HCEC 1CT (cell line): ENCODE measurements at places on chromosomes 11 and 22.

GRCh38 chr22:31055635-31056159, 25.4 kb upstream of the SMTN start:
- DNase-seq, result peak; percentile 97

GRCh38 chr22:22748297-22748743, 103.9 kb downstream of the GGTLC2 start:
- DNase-seq, result peak; percentile 42

DNA sequence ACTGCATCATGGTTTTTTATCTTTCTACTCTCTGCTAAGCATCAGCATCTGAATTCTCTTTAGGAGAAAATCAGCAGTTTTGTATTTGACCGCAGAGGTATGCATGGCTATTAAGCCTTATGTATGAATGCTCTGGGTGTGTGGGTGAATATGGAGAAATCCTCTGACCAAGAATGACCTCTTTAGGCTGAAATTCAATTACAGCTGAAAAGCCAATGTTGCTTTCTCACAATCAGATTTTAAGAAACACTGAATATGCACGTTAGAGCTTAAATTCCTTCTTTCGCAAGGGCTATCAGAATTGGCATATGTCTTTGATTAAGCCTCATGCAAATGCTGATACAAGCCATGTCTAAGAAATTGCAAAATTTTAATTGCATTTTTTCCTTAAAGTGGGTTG, 43.2 kb downstream of the ARHGAP42 start:
- no peak for DNase-seq

DNA sequence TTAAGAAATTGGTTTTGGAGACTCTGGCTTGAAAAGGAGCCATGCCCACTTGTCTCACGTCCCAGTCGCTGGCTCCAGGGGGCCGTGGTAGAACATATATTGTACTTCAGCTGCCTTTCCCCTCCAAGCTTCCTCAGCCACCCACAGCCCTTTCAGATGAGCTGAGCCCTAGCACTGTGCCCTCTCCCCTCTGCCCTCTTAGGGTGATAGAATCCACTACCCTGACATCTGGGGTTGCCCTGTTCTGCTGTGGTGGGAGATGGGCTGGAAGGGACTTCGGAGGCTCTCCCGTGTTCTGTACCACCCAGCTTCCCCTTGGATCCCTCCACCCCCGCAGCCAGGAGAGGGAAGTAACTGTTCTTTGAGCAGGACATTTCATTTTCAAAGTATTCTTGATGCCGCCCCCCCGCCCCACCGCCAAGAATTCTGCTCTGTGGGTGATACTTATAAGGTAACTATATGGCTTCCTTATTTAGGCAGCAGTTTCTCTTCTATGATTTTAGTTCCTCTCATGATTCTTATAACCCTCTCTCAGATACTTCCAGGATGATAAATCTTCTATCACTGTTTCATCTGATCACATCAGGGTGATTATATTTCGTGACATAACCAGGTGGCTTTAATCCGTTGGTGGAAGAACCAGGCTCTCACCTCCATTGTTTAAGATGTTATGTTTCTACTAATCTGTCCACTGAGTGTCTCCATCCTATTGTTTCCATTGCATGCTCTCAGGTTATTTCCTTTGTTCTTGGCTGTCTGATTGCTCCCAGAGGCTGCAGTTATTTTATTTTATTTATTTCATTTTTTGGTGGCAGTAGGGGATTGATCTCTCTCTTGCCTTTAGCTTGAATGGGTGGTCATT, 24.1 kb downstream of the ZBTB16 start:
- no peak for DNase-seq
